NCI-H1436 (cell line): ENCODE measurements at places on chromosomes 7 and 10.

DNA sequence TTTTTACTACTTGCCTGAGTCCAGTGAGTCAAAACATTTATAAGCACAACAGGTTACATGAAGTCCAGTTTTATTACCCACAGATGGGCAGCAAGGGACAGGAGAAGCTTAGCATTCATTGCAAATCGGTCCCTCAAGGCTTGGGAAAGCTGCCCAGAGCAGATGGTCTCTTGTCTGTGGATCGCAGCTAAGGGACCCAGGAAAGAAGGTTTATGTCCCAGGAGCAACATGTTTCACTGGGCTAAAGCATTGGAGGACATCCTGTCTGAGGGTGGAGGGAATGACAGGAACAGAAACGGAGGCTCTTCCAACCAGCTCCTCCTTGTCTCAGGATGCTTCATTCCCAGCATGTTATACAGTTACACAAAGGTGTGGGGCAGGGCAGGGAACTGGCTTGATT is 39.3 kb downstream of the TRIM24 start:
- no peak for DNase-seq

GRCh38 chr7:24727154-24728120 is 29.8 kb downstream of the GSDME start:
- DNase-seq = no peak

DNA sequence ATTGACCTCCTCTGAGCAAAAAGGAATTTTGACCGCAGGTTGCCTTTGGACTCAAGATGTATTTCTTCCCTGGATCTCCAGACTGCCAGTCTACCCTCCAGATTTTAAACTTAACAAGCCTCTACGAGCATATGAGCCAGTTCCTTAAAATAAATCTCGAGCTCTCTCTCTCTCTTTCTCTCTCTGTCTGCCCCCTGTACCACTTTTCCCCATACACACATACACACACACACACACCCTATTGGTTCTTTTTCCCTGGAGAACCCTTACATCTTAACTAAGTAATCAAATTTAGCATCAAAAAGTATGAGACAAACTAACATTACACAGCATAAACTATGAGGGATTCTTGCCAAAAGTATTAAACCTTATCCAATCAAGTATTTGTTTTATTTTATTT is 11.4 kb downstream of the BCAP29 start:
- DNase-seq = no peak

DNA sequence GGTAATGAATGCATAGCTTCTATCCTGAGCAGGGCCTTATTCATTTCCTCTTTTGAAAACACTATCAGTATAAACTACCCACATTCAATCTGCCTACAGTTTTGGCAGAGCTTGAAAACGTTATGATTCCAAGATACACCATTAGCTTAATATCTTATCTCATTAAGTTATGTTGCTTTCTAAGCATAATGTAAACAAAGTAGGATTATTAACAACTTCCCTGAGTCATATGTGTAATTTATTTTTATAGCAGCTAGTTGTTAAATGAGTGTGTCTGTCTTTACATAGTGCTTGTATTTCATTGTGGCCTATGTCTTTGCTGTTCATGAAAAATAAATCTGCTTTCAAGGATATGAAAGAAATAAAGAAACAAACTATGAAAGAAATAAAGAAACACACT is 106.2 kb upstream of the DLX6 start:
- no peak for DNase-seq

- DNase-seq = no peak
Observed at GRCh38 chr10:80753612-80754011, 215.9 kb downstream of the SH2D4B start.

GRCh38 chr7:25597946-25598345 is 369.7 kb upstream of the NPVF start:
- no peak for DNase-seq
